ENCODE measurements at places on chromosomes 3 and 15.

DNA sequence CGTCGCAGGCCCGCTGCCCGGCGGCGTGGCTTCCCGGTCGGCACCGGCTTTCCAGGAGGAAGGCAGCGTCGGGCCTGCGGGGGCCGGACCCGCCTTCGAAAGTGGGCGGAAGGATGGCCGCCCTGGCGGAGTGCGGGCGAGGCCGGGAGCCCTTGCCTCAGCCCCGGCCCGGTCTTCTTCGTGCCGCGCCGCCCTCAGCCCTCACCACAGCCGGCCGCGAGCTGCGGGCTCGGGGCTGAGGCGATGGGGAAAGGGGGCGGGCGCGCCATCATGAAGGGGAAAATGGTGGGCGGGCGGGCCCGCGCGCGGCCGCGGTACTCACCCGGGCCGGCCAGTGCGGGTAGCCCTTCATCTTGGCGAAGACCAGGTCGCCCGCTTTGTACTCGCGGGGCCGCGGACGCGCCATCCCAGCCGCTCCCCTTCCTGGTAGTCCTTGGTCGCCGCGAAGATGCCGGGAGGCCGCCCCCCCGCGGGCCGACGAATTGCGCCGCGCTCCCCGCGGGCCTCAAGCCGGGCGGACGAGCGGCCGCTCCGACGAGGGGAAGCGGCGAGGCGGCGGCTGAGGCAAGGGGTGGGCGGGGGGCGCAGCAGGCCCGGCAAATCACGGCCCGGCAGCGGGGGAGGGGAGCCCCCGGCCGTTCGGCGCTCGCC is 489 bp downstream of the HDGFL3 start:
- DNase-seq, result no peak

DNA sequence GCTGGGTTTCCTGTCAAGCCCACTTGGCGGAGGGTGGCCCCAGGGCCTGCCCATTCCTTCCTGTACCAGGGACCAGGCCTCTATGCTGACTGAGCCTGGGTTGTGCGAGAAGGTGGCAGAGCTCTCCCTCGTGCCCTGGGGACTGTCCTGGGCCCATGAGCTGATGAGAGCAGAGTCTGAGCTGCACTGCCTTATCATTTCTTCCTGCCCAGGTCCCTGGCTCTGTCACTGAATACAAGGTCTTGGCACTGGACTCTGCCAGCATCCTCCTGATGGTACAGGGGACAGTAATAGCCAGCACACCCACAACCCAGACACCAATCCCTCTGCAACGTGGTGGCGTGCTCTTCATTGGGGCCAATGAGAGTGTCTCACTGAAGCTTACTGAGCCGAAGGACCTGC is 7.5 kb downstream of the MPI start:
- DNase-seq, result no peak

- no peak for DNase-seq
Measured at GRCh38 chr3:123732447-123732846, 147.6 kb upstream of the HACD2 start.

- no peak for DNase-seq
Measured at GRCh38 chr15:31974154-31974794, 56.0 kb upstream of the CHRNA7 start.

DNA sequence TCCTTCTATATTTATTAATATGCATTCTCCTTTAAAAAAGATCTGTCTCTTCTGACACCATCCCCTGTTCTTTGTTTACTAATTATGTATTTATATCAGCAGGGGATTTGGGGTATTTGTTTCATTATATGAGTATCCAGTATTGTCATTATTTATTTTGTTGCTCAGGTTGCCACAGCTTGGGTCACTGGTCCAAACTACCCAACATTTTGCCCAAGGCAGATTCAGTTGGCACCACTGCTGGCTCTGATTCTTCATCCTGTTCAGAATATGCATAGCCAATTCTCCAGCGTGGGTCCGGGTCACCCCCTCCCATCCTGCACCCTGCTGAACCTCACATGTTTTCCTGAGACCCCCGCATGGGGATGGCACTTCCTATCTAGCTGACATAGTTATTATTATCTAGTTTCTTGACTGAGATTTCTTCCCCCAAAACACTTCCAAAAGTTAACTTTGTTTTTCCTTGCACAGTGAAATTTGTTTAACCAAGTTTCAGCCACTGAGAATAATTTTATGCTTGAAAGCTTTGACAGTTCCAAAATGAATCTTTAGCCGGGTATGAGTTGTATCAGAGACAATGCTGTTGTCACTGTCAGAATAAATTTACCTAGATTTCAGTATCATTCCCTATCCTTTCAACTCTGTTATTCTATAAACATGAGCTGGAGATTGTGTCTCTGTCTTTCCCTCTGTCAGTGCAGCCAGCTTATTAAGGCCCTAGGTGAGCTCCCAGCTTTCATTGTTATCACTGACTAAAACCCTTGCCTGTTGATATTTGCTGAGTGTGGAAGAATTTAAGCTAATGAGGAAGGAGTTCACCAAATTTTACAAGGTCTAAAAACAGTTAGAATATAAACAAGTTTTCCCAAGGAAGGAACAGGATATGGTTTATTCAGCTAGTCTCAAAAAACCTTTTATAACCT is 70.3 kb downstream of the TGFBR2 start:
- no peak for DNase-seq

GRCh38 chr15:79051941-79052731 is 38.4 kb downstream of the RASGRF1 start:
- DNase-seq, result no peak

DNA sequence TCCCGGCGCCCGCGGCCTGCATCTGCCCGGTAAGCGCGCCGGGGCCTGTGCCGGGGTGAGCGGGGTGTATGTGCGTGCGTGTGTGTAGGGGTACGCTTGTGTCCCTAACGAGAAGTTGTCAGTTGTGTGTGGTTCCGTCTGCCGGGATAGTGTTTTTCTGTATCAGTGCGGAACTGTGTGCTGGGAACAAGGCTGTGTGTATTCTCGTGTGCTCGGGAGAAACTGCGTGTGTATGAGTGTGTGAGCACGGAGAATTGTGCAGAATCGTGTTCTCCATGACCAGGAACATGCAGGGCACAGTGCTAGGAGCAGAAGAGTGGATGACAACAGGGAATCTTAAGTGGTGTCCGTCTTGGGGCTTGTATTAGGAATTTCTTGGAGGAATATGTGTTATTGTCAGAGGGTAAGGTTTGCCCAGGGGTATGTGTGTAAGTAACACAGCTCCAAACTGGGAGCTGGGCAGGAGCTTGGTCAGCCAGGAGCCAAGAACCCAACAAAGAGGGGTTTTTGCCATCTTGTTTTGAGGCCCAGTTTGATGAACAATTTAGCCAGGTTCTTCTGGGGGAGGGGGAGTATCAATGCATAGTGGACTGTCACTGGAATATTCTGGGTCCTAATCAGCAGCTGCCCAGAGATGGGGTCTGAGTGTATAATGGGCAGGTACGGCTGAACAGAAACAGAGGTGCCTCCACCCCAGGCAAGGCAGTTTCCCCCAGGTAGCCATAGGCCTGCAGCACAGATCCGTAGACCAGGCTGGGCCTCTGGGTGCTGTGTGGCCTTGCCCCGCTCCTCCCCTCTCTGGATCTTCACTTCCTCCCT is 2.1 kb downstream of the ISL2 start:
- no peak for DNase-seq

DNA sequence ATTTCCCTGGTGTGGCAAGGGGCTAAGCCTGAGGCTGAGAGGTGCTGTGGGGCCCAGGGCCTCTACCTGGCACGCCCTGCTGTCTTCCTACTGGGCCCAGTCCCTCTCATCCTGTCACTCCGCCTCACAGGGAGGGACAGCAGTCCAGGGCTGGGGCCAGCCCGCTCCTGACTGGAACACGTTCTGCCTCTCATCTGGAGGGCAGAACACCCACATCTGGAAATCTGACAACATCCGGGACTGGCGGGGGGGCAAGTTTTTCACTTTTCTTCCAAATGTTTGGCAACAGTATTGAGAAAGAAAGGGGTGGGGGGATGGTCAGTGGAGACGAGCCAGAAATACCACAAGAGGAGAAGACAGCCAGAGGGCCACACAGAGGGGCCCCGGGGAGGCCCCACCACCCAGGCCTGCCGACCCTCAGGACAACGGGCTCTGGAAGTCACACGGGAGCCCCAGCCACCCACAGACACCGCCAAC is 1.8 kb upstream of the MYL3 start:
- DNase-seq, result no peak

GRCh38 chr3:175890066-175890465 is 1030.9 kb downstream of the NAALADL2 start:
- no peak for DNase-seq

DNA sequence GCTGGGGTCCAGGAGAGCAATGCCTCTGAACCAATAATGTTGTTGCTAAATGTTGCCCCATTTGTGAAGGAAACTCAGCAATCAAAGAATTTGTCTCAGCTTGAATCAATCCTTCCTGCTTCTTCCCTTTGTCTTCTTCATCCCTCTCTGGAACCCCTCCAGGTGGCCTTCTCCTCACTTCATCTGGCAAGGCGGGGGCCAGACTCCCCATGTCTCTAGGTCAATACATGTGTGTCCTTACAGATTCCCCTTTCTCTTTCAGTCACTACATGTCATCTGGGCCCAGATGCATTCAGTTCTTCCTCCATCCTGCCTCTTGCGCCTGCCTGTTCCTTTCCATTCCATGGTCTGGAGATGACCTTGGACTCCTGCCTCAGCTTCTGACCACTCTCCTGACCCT is 8.0 kb upstream of the LTF start:
- no peak for DNase-seq

DNA sequence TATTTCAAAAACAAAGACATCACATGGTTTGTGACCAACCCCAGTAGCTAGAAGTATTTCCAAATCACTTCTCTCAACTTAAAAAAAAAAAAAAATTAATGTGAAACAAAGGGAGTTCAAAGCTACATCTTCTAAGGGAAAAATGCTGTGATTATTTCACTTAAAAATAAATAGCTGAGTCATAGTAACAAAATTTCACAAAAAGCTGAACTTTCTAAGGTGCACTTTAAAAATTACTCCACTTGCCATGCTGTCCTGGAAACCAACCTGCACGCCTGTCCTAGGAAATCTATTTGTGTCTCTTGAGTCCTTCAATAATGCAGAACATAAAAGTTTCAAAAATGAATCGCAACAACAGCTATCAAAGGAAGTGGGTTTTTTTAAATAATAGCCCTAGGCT is 1.8 kb downstream of the ACAP2 start:
- DNase-seq, result no peak

DNA sequence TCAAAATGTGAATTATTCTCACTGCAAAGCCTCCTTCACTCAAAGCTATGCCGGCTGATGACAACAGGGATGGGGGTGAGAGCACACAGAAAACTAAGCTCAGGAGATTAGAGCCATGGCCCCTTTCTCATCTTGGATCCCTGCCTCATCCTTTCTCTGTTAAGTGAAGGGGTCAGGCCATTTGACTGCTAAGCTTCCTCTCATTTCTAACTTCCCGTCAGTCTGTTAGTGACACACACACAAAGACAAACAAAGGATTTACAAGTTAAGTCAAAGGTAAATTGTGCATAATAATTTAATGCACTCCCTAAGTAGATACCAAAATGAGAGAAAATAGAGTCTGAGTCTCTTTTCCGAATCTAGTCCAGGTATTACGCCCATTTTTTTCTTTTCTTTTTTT is 1.2 kb downstream of the SS18L2 start:
- no peak for DNase-seq

GRCh38 chr15:39792844-39793335 is 10.2 kb upstream of the FSIP1 start:
- peak; percentile 38 for DNase-seq

DNA sequence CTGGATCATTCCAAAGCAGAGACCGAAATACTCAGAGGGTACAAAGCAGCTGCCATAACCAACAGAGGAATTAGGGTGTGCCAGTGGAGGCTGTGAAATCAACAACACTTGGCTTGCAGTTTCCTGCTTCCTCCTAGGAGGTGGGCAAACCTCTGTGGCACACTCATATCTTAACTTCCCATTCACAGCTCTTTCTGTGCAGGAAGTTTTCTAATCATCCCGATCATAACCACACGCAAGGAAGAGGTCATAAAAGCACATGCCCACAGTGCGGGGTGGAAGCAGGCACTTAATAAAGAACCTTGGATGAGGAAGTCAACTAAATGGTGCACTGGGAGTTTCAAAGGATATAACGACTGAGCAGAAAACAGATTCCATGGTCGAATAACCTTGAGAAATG is 5.1 kb downstream of the SCAMP2 start:
- no peak for DNase-seq

- peak; percentile 86 for DNase-seq
Measured at GRCh38 chr3:48898383-48899234, at the start of gene SLC25A20. TSS of gene SLC25A20 (minus strand) at chr3:48898882. CDS start at chr3:48898794, 88 bp downstream.

GRCh38 chr15:22952796-22953579 is 27.2 kb downstream of the CYFIP1 start:
- DNase-seq, result no peak

- peak; percentile 5 for DNase-seq
Measured at GRCh38 chr3:50714946-50715345, 40.2 kb downstream of the DOCK3 start.

GRCh38 chr15:50192164-50192563 is 10.2 kb downstream of the SLC27A2 start:
- no peak for DNase-seq

GRCh38 chr3:161914703-161915417 is 418.3 kb downstream of the OTOL1 start:
- DNase-seq, result peak; percentile 82

DNA sequence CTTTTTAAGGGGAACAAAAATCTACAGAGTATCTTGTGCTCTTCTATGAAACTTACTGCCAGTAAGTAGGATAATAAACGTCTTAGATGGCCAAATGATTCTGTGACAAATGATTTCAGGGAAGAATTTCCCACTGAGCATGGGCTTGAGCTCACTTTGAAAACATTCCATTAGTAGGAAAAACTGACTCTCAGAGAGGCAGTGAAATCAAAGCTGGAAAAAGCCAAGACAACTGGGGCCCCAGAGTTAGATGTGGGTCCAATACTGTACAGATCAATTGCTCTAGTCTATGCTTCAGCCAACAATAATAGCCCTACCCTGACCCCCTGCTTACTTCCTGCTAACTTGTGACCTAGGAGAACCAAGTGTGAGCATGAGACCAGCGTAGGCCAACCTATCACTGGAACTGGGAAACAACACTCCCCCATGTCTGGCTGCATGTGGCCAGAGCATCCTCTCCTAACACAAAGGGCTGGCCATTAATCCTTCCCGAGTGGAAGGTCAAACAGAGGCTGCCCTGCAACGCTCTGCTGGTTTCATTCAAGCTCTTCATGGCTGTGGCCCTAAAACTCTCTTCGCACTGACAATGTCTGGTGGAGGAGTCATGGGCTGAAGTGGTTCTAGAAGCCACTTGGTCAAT is 68.8 kb downstream of the FOXB1 start:
- no peak for DNase-seq

DNA sequence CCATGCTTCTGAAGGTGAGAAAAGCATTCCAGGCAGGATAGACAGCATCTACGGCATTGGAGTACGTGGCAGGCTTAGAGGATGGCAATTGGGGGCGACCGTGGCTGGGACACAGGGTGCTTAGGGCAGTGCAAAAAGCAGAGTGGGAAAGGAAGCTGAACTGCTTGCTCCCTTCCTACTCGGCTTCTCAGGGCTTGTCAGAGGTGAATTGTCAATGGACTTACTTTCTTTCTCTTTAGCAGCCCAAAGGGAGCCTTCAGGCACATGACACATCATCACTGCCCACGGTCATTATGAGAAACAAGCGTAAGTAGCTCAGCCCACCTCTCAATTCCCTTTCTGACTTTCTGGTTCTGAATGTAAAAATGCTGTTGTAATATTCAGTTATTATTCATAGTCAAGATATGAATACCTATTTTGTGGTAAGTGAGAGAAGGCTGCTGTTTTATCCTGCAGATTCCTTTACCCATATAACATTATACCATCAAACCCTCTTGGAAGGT is 84.3 kb downstream of the KLHL25 start:
- DNase-seq, result no peak

- DNase-seq, result no peak
Measured at GRCh38 chr3:138253609-138254008, 66.5 kb downstream of the ARMC8 start.

- DNase-seq, result no peak
Measured at GRCh38 chr3:8524249-8524648, 22.6 kb downstream of the LMCD1 start.

GRCh38 chr3:50260942-50261441 is 8.0 kb upstream of the SEMA3B start:
- no peak for DNase-seq
